ENCODE measurements at places on chromosomes 11 and 22.

DNA sequence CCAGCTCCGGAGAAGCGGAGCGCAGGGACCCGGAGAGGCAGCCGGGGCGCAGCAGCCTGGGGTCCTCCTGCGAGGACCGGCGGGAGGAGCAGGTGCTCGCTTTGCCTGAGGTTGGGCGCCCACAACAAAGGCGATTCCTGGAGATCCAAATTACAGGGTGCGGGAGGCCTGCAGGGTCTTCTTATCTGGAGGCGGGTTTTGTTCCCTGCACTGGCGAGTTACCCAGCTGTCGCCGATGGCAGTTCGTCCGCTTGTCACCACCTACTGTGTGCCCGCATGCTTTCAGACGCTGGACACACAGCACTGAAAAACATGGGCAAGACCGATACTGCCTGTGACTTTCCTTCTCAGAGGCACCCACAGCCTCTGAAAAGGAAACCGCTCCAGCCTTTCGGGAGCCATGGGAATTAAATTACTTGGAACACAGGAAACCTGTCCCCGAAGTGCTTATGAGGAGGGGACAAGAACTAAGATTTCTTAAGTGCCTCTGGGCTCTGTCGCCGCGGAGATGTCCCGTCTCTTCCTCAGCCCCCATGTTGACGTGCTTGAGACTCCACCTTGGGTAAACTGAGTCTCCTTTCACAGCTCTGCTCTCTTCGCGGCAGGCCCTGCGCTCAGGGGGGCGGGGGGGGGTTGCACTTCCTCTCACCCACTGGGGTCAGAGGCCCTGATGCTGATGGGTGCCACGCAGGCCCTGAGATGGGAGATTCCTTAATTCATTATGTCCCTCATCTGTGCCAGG lies 1.3 kb upstream of the ZFTA start:
- H3K27me3 ChIP-seq: peaks cover 30% of the 10 kb centered on the region
- peak; percentile 57 for DNase-seq
- H3K36me3 ChIP-seq: peaks cover 4% of the 10 kb centered on the region
- H3K4me3 ChIP-seq: peak overlapping the region; percentile 91
- peaks cover 8% of the 10 kb centered on the region for H3K4me1 ChIP-seq
- H3K27ac ChIP-seq: peak overlapping the region; percentile 98

DNA sequence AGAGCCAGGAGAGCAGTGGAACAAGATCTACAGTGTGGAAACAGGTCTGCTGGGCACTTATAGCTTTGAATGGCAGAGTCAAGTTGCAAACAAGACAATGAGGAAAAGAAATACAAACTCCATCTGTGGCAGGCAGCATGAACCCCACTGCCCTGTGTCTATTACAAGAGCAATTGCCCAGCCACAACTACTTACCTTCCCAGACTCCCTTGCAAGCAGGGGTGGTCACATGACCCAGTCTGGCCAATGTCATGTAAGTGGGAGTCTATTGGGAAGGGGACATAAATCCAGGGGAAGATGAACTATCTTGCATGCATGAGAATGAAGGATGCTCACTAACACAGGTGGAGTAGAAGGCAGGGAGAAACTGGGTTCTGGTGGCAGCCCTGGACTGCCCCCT lies 44.1 kb upstream of the RFPL3 start:
- H3K4me3 ChIP-seq: no peak overlapping the region
- H3K36me3 ChIP-seq: no peaks in the 10 kb centered on the region
- DNase-seq: no peak
- H3K27ac ChIP-seq: no peak overlapping the region
- H3K4me1 ChIP-seq: peaks cover 4% of the 10 kb centered on the region

- no peak overlapping the region for H3K27ac ChIP-seq
- H3K27me3 ChIP-seq: peaks cover 1% of the 10 kb centered on the region
- no peaks in the 10 kb centered on the region for H3K4me1 ChIP-seq
- no peaks in the 10 kb centered on the region for H3K36me3 ChIP-seq
Measured at GRCh38 chr11:94649964-94650623, 82.9 kb downstream of the PIWIL4 start.

DNA sequence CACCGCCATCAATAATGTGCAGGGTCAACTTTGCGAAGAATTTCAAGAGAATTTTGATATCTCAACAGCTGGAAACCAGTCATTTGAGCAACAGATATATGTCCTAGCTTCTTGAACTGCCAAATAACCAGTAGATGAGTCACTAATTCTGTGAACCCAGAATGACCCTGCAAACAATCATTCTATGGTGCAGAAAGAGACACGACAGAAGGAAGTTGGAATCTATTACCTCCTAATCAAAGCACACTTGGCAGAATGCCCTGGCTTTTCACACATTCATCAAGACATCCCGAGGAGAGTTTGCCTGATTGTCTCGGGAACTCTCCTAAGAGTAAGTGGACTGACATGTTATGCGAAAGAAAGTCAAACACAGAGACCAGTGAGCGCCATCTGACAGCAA lies 621.1 kb downstream of the OPCML start:
- no peaks in the 10 kb centered on the region for H3K4me1 ChIP-seq
- no peak for DNase-seq
- H3K4me3 ChIP-seq: no peak overlapping the region
- no peak overlapping the region for H3K27ac ChIP-seq
- no peaks in the 10 kb centered on the region for H3K27me3 ChIP-seq

DNA sequence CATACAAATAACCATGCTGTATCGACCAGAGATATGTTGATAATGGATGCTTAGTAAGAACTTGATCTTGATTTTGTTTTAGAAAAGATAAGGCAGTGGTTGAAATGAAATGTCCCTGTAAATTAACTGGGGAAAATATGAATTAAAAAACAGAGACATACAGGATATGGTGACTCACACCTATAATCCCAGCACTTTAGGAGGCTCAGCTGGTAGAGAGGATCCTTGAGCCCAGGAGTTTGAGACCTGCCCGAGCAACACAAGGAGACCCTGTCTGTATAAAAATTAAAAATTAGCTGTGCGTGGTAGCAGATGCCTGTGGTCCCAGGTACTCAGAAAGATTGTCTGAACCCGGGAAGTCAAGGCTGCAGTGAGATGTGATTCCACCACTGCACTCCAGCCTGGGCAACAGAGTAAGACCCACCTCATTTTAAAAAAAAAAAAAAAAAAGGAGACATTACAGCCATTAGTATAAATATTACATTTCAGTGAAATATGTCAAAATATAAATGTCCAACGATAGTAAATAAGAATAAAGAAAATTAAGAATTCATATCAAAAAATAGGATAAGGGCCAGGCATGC lies 4.6 kb downstream of the PICALM start:
- H3K27ac ChIP-seq: no peak overlapping the region
- H3K4me3 ChIP-seq: no peak overlapping the region
- DNase-seq: no peak
- H3K4me1 ChIP-seq: peaks cover 21% of the 10 kb centered on the region
- no peaks in the 10 kb centered on the region for H3K36me3 ChIP-seq
- peaks cover 7% of the 10 kb centered on the region for H3K27me3 ChIP-seq

GRCh38 chr22:47596176-47596690 lies 833.8 kb downstream of the TBC1D22A start:
- no peaks in the 10 kb centered on the region for H3K4me1 ChIP-seq
- H3K27ac ChIP-seq: no peak overlapping the region
- H3K27me3 ChIP-seq: peaks cover 10% of the 10 kb centered on the region
- peaks cover 18% of the 10 kb centered on the region for H3K36me3 ChIP-seq
- no peak overlapping the region for H3K4me3 ChIP-seq

DNA sequence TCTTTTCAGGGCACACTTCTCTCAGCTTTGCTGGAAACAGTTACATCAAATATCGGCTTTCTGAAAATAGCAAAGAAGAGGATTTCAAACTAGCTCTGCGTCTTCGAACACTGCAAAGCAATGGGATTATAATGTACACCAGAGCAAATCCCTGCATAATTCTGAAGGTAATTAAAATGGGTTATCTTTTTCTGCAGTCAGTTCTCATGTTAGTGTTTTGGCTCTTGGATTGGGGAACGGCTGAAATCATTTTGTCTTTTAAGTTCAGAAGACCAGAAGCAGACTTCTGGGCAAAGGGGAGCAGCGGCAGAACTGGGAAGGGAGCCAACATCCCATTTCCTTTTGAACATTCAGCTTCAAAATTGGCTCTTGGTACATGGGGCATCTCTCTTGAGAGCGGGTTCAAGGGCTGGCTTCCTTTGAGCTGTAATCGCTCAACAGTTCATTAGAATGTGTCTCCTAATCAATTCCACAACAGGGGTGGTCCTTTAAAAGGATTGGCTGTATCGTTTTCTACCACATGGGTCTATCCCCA lies 110.2 kb upstream of the MTNR1B start:
- H3K4me1 ChIP-seq: peaks cover 5% of the 10 kb centered on the region
- DNase-seq: no peak
- H3K4me3 ChIP-seq: no peak overlapping the region
- no peak overlapping the region for H3K27ac ChIP-seq

DNA sequence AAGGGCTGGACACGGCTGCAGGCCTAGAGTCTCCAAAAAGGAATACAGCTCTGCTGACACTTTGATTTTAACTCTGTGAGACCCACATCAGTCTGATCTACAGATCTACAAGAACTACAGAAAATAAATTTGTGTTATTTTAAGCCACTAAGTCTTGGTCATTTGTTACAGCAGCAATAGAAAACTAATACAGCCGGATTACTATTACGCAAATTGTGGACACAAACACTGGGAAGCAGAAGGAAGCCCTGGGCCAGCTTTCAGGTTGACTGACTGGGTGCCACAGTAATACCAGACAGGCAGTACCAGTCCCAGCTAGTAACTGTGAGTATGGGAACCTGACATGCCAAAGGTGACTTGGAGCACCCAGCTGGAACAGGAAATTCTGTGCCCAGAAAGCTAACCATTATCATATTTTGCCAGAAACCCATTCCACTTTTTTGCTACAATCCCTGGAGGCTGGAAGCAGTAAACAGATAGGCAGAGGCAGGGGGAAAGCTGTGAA lies 13.4 kb downstream of the SLC25A17 start:
- no peak overlapping the region for H3K4me3 ChIP-seq
- peaks cover 1% of the 10 kb centered on the region for H3K4me1 ChIP-seq
- no peaks in the 10 kb centered on the region for H3K27me3 ChIP-seq
- no peak for DNase-seq

Measured in glutamatergic neuron (in vitro differentiated cells).